Stomach (tissue), 19 donors: ENCODE measurements at places on chromosomes 2 and 18.
A peak's percentile ranks its signal among the peaks of the same experiment; 100 is the strongest.

- no peak overlapping the region for H3K27ac ChIP-seq
- peak; percentile 81 for DNase-seq
- peak overlapping the region; percentile 65 for H3K4me3 ChIP-seq
- no peaks in the 10 kb centered on the region for H3K36me3 ChIP-seq
- peaks cover 78% of the 10 kb centered on the region for H3K27me3 ChIP-seq
- H3K4me1 ChIP-seq = peaks cover 61% of the 10 kb centered on the region
These were observed 17.2 kb downstream of the GPC1 start for GRCh38 chr2:240452462-240453256.

DNA sequence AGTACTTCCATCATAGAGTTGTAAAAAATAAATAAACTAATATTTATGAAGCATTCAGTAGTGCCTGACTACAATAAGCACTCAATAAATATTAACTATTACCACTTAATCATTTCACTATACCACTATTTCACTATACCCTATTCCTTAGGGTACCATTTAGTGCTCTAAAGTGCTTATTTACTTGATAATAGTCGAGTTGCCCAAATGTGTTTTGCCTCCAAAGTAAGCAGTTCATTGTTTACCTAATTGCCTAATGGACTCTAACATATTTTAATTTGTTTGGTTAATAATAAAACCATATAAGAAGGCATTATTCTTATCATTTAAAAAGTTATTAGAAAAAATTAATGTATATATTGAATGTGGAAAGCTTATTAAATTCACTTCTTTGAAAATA, 33.0 kb upstream of the MAP2 start:
- H3K27me3 ChIP-seq = no peaks in the 10 kb centered on the region
- DNase-seq = no peak
- H3K4me1 ChIP-seq = no peaks in the 10 kb centered on the region
- H3K36me3 ChIP-seq = no peaks in the 10 kb centered on the region

GRCh38 chr2:100822587-100823248, 2.8 kb downstream of the NPAS2 start:
- H3K4me3 ChIP-seq = no peak overlapping the region
- H3K27me3 ChIP-seq = no peaks in the 10 kb centered on the region
- peaks cover 22% of the 10 kb centered on the region for H3K4me1 ChIP-seq
- no peak for DNase-seq
- peak overlapping the region; percentile 27 for H3K27ac ChIP-seq
- no peaks in the 10 kb centered on the region for H3K36me3 ChIP-seq

DNA sequence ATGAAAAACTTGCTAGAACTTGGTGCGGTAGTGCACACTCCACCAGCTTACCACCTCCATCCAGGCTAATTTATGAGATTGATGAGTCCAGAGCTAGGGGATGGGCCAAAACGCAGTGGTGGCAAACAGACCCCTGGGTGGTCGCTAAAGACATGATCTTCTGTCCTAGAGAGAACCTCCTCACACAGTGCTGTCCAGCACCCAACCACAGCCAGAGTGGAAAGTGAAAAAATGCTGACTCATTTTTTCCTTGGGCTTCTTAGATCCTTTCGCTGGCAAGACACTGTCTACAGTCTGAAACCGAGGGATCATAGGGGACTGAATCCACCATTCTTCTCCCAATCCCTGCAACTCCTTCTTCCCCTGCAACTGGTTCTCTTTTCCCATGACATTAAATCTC, 4.1 kb downstream of the ANTXR1 start:
- peaks cover 19% of the 10 kb centered on the region for H3K27me3 ChIP-seq
- H3K4me3 ChIP-seq = no peak overlapping the region
- H3K27ac ChIP-seq = no peak overlapping the region
- no peak for DNase-seq

- no peak for DNase-seq
- H3K36me3 ChIP-seq = no peaks in the 10 kb centered on the region
- no peak overlapping the region for H3K4me3 ChIP-seq
- H3K27me3 ChIP-seq = no peaks in the 10 kb centered on the region
- H3K4me1 ChIP-seq = peaks cover 24% of the 10 kb centered on the region
These were observed 180.3 kb downstream of the MYO5B start for GRCh38 chr18:50014606-50015005.

GRCh38 chr2:226125176-226125883, 674.3 kb downstream of the IRS1 start:
- no peaks in the 10 kb centered on the region for H3K4me1 ChIP-seq
- H3K27me3 ChIP-seq = no peaks in the 10 kb centered on the region
- no peak overlapping the region for H3K27ac ChIP-seq
- no peak for DNase-seq
- no peak overlapping the region for H3K4me3 ChIP-seq
- H3K36me3 ChIP-seq = no peaks in the 10 kb centered on the region

- no peak overlapping the region for H3K4me3 ChIP-seq
- no peaks in the 10 kb centered on the region for H3K4me1 ChIP-seq
- H3K27ac ChIP-seq = no peak overlapping the region
- H3K36me3 ChIP-seq = no peaks in the 10 kb centered on the region
These were observed 102.3 kb downstream of the CDCA7 start for GRCh38 chr2:173456960-173457359.

DNA sequence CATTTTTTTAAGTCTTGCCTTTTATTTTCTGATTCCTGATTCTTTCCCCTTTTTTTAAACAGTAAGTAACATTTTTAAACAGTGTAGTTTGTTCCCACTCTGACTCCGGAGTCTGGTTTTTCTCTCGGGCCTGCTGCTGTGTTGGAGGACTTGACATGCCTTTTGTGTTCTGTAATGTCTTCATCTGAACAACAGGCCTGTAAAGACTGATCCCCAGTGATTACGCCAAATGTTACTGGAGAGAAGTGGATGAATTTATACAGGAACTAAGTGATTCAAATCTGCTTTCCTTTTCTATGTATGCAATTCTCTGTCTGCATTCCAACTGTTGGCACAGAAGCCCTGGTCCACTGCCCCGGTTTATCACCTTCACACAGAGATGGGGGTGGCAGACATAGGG, 54.3 kb upstream of the RMDN2 start:
- DNase-seq = no peak
- H3K4me1 ChIP-seq = peaks cover 40% of the 10 kb centered on the region
- no peak overlapping the region for H3K27ac ChIP-seq
- no peaks in the 10 kb centered on the region for H3K27me3 ChIP-seq
- H3K36me3 ChIP-seq = no peaks in the 10 kb centered on the region

DNA sequence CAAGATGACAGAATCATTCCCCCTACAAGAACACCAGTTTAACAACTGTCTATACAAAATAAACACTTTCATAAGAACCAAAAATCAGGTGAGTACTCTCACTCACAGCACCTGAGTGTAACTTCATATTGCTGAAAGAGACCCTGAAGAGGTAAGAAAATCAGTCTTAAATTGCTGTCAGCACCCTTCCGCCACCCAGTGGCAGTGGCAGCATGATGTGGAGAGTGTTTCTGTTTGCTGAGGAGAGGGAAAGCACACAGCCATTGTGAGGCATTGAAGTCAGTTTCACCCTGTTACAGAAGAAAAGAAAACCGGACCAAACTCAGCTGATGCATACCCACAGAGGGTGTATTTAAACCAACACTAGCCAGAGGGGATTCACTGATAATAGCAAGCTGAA, 1240.8 kb upstream of the CRIM1 start:
- peak; percentile 54 for DNase-seq
- no peaks in the 10 kb centered on the region for H3K27me3 ChIP-seq
- H3K27ac ChIP-seq = no peak overlapping the region
- no peak overlapping the region for H3K4me3 ChIP-seq
- no peaks in the 10 kb centered on the region for H3K4me1 ChIP-seq
- no peaks in the 10 kb centered on the region for H3K36me3 ChIP-seq
